ENCODE measurements at places on chromosomes 1 and 21.

GRCh38 chr1:11990303-11991032, 10.2 kb downstream of the MFN2 start:
- no peak for DNase-seq

DNA sequence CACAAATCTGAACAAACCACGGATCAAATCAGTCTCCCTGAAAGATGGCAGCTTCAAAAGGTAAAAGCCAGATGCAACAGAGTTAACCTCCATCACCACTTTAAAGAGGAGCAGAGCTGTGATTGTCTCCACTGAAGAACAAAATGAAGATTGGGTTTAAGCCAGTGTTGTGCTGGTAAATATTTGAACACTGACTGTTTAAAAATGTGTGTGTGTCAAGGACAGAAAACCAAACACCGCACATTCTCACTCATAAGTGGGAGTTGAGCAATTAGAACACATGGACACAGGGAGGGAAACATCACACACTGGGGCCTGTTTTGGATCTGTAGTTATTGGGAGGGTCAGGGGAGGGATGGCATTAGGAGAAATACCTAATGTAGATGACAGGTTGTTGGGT, 83.9 kb downstream of the ST6GALNAC5 start:
- DNase-seq, result no peak

DNA sequence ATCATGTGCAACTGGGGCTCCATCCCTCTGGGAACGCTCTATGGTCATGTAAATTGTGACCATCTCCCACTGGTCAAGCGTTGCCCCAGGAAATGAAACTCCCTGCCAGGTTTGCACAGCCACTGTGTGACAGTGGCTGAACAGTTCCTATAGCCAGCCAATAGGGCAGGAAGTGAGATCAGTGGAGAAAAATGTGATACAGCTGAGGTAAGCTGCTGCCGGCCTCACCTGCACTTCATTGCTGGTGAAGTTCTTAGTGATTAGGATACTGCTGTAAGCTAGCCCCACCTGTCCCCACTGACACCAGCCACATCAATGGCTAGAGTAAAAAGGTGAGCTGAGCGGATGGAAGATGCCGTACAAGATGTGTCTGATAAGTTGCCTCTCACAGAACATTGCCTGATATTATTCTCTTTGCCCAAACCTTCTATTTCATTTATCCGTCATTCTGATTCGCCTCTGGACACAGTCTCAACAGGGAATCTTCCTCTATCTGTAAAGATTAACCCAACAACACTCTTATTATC, 38.4 kb upstream of the CDC42BPA start:
- no peak for DNase-seq

DNA sequence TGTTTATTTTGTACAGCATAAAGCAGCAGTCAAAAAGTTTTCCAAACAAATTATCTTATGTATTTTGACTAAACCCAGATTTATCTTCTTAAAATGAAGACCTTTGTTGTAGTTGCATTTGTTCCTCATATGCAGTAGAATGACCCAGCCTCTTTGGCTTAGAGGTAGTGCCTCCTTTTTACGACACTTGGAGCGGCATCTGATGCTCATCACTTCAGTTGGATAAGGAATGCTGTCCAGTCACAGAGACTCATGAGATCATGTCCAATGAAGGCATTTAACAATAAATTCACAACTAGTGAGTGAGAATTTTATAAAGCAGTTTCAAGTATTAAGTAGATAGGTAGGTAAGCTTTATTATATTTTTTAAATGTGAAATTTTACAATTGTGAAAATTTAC, 35.2 kb downstream of the PTPRC start:
- no peak for DNase-seq

- DNase-seq, result no peak
Observed at GRCh38 chr1:209238356-209238755, 345.2 kb upstream of the CAMK1G start.

DNA sequence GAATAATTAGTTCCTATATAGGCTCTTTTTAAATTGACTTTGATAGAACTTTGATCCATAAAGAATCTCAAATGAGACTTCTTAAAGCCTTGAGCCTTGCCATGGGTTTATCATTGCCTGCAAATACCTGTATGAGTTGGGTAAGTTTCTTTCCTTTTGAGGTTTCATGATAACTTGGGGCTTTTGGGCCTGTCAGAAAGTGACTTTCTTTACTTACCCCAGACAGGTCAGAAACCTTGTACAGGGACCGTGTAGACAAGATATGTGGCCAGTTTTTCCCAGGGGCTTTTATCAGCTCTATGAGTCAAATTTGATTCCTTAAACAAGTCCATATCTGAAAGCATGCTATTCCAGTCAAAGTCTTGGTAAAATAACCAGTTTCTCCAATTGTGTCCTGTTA, 17.3 kb downstream of the KCTD3 start:
- DNase-seq, result no peak

DNA sequence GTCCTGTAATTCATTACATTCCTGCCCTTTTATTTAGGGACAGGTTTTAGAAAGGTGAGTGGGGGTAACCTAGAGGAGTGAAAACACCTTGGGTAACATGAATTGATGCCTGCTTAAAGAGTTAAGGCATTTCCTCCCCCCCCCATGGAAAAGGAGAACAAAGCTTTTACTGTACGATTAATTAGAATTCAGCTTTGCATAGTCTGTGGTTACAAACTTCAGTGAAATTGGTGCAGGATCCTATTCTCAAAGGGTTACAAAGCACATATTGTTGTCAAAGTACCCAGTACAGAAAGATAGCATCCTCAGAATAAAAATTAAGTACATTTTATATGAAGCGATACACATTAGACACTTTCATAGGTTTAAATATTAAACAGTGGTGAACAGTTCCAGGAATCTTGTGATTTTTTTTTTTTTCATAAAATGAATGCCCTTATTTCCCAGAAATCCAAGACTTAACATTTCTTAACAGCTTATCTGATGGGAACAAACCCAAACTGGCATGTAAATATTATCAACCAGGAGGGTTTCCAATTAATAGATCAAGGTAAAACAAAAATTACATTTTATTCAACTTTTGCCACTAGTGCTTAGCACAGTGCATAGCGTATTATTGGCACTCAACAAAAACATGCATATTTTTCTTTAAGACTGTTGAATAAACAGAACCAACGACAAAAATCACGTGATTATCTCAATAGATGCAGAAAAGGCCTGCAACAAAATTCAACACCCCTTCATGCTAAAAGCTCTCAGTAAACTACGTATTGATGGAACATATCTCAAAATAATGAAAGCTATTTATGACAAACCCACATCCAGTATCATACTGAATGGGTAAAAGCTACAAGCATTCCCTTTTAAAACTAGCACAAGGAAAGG, 172.7 kb downstream of the PDE4B start:
- no peak for DNase-seq

DNA sequence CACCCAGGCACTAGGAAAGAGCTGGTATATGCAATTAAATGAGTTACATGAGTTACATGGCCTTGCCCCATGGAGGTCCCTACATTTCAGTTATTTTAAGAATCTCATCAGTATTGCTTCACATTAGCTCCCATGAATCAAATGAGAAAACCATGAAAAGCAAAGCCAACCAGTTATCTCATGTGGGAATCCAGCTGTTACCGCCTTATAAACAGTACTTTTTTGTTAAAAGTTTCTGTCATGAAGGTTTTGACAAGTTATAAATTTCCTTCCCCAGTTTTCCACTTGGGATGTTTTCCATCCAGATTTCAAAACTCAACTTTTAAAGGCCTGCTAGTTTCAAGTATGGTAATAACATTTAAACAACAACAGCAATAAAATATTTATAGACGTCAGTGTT, 544.8 kb downstream of the NUF2 start:
- DNase-seq, result no peak

- no peak for DNase-seq
Observed at GRCh38 chr1:198333744-198334143, 176.9 kb downstream of the NEK7 start.

GRCh38 chr1:29789910-29790247, 553.6 kb downstream of the PTPRU start:
- no peak for DNase-seq

DNA sequence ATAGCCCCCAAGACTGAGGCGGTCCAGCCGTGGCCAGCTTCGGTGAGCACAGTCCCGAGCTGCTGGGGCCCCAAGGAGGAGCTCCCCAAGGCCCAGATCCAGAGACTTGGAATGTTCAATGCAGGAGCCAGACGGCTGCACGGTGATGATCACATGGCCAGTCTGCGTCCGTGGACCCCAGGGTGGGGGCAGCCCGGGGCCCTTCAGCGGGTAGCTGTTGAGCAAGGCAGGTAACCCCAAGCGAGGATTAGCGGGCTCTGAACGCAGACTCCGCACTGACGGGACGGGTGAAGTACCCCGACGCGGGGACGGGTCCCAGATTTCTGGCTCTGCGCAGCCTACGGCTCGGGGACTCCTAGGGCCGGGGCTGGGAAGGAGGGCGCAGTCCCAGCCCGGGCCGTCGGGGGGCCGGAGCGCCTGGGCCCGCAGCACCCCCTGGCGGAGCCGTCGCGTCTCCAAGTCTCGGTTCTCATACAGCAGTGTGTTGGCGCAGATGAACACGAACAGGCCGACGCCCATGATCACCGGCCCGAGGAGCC, 2.7 kb downstream of the TMEM200B start:
- peak; percentile 74 for DNase-seq

DNA sequence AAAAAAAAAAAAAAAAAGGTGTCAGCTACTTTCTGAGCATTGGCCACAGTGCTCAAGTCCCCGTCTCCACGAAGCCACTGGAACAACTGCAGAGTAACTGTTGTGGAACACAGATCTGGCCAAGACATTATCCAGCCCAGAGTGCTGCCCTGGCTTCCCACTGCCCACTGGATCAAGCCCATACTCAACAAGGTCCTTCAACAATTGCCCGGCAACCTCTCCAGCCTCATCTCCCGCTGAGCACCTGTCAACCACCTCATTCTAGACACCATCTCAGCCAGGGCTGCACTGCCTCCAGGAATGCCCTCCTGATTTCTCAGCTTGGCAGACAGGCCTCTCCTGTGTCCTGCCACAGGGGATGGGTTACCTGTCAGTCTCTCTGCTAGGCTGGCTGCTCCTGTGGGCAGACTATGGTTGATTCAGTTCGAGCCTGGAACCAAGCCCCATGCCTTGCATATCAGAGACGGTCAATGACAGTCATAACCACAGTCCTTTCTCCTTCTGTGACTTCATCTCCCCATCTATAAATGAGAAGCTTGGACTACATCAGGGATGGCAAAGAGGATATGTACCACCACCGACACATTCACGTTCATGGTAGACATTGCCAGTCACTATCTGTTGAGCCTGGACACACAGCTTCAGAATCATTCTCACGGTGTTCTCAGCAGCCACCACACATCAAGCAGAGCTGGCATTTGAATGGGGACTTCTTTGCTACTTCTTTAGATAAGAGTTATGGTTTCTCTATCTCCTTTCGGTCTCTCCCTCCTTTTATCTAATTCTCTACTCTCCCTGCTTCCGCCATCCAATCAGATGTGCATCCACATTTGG, 76.9 kb downstream of the MRPL37 start:
- DNase-seq, result peak; percentile 40

DNA sequence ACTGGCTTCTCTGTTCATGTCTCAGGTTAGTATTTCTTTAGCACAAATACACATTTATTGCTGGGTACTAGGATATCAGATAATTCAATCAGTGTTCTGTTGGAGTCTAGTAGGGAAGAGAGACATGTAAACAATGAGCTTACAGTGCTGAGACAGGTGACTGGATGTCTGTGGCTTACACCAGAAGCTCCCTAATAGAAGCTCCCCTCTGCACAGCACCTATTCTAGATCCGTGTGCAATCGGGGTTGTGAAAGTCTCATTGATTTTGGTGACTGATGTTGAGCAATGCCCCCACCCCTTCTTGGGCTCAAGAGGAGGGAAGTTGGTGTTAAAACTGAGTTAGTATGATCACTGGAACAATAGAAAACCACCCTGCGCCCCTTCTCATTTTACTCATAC, 279.2 kb downstream of the RPS6KC1 start:
- no peak for DNase-seq

DNA sequence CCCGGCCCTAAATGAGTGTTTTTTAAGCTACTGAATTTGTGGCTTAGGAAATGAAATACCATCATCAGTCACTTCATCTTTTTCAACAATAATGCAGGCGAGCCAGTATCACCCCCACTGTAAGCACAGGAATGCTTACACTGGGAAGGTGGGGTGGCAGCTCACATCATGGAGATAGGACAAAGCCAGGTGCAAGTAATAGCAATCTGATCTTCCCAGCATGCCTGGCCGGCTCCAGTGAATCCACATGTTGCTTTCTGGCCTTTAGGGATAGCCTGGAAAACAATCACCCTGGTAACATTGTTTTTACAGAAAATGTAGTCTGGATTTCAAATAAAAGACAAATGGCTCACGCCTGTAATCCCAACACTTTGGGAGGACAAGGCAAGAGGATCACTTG, 140.9 kb upstream of the SOD1 start:
- no peak for DNase-seq

- DNase-seq, result no peak
Observed at GRCh38 chr21:38714039-38714817, 91.5 kb upstream of the ETS2 start.

DNA sequence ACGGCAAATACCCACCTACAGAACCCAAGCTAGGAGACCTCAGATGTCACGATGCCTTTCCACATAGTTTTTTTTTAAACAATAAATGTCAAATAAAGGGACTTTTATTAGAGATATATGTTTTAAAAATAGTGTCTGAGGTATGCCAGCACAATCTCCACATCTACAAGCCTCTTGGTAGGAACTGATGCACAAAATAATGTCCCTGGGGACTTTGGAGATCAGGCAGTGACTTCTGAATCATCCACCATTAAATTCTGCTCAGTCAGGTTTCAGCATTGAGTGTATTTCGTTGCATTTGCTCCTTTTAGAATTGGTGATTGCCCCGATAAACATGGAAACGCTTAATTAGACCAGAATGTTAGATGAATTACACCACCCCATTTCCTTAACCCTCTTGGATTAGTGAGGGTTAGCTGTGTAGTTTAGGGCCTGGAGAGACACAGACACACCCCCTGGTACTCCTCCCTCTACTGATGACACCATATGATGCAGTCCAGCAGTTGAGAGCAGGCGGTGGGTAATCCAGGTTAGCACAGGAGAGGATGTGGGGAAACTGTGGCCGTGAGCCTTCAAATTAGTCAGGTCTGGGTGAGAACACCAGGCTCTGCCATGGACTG, 33.6 kb downstream of the LGR6 start:
- no peak for DNase-seq

DNA sequence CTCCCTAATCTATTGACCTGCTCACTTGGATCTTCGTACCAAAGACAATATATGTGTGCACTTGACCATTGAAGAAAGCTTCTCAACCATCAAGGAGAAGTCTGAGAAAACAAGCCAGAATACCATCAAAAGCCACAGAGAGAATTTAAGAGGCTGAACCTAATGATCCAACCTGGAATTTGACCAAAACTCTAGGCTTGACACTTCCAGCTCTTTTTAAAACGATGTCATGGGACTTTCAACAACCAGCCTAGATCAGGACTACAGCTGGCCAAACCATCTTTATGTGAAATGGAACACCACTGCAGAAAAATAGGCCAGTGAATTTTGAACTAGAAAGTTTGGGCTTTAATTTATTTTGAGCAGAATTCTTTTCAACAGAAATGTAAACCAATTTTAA, 444.4 kb downstream of the LTN1 start:
- DNase-seq, result no peak

- no peak for DNase-seq
Observed at GRCh38 chr21:38325731-38326420, 69.1 kb downstream of the KCNJ15 start.

- DNase-seq, result no peak
Observed at GRCh38 chr1:221397141-221397540, 344.7 kb downstream of the DUSP10 start.

- peak; percentile 66 for DNase-seq
Observed at GRCh38 chr21:36419996-36420395, 34.8 kb downstream of the CHAF1B start.

- peak; percentile 58 for DNase-seq
Observed at GRCh38 chr1:6614019-6614928, 743 bp downstream of the PHF13 start.

GRCh38 chr1:17502326-17502778, 37.1 kb upstream of the ARHGEF10L start:
- DNase-seq, result peak; percentile 84
